ENCODE measurements at places on chromosomes 6 and 20. TPM values are rescaled to one million over a fixed set of nuclear protein-coding genes. Genes with fewer than 3 reads are reported as not detected.
A peak's percentile ranks its signal among the peaks of the same experiment; 100 is the strongest.

GRCh38 chr20:11124849-11125505 lies 451.2 kb upstream of the JAG1 start:
- DNase-seq = no peak

DNA sequence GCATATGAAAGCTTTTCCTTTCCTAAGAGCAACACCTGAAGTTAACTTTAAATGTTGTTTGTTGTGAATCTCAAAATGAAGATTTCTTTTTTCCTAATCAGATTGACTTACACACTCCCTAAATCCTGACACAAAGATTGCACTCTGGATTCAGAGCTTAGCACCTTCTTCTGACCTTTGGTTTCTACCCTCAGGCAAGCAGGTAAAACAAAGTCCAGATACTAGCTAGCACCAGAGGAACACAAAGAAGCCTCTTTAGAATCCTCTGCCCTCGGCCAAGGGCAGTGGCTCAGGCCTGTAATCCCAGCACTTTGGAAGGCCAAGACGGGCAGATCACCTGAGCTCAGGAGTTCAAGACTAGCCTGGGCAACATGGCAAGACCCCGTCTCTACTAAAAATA lies 14.5 kb downstream of the SERAC1 start:
- no peak for DNase-seq

GRCh38 chr20:9532069-9532838 lies 17.9 kb downstream of the LAMP5 start:
- DNase-seq = no peak

GRCh38 chr6:41502917-41503671 lies 43.1 kb upstream of the FOXP4 start:
- peak; percentile 46 for DNase-seq

LRRN4 gene
- 1.6 TPM for polyA plus RNA-seq

DNA sequence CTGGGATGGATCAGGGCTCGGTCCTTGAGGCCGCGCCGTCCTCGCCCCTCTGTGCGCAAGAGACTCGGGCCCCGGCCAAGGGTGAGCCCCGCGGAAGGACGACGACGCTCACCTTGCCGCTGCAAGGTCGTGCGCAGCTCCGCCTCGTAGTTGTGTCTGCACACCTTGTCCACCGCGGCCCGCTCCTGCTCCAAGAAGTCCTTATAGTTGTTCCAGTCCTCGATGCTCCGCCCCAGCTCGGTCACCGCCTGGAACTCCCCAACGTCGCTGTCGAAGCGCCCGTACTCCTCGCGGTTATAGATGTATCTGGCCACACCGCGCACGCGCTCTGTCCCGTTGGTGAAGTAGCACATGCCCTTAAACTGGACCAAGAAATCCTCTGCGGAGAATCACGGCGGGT lies 1.8 kb downstream of the HLA-DQB2 start:
- peak; percentile 72 for DNase-seq

CFB gene
- 5.3 TPM for polyA plus RNA-seq

- no peak for DNase-seq
These were observed 18.0 kb downstream of the C6orf52 start for GRCh38 chr6:10676403-10676802.

DNA sequence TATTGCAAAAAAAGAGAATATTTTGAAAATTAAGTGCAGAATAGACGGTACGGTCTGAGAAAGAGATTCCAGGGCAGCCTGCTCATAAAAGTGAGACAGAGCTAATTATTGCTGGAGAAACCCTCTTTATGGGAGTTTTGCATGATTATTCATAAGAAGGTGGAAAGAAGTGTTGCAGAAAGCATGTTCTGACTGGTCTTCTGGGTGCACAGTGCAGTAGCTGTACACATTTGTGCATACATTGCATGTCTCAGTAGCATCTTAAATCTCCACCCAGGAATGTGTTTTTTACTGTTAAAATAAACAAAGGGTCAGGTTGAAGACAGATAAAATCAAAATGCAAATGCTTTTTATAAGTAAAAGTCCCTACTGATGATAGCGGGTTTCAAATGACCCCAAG lies 1813.6 kb upstream of the DEFB115 start:
- no peak for DNase-seq

Data from left lung (tissue), 14 donors.